ENCODE measurements at places on chromosomes 7 and 10. TPM values are rescaled to one million over a fixed set of nuclear protein-coding genes. Genes with fewer than 3 reads are reported as not detected.

The SPACDR gene
- total RNA-seq = 0.39 TPM

The PCLO gene
- total RNA-seq = 4.2 TPM

The SPDYE16 gene
- total RNA-seq = not detected

The CABCOCO1 gene
- not detected for total RNA-seq

The RARRES2 gene
- total RNA-seq = 197 TPM

The TLL2 gene
- total RNA-seq = 9.1 TPM

The CALHM2 gene
- 2.4 TPM for total RNA-seq

The KLLN gene
- total RNA-seq = 0.52 TPM

The SFTPA1 gene
- 4.4 TPM for total RNA-seq

The HERPUD2 gene
- total RNA-seq = 16.2 TPM

The FBXL13 gene
- 2.2 TPM for total RNA-seq

The SLC26A3 gene
- total RNA-seq = 0.44 TPM

GRCh38 chr10:33461295-33461640 lies 126.8 kb upstream of the NRP1 start:
- no peak overlapping the region for H3K27ac ChIP-seq
- no peaks in the 10 kb centered on the region for H3K27me3 ChIP-seq
- no peaks in the 10 kb centered on the region for H3K4me1 ChIP-seq
- H3K4me3 ChIP-seq = no peak overlapping the region
- DNase-seq = no peak
- no peaks in the 10 kb centered on the region for H3K36me3 ChIP-seq

- H3K27ac ChIP-seq = no peak overlapping the region
- no peaks in the 10 kb centered on the region for H3K27me3 ChIP-seq
- no peak overlapping the region for H3K4me3 ChIP-seq
- no peaks in the 10 kb centered on the region for H3K4me1 ChIP-seq
- H3K36me3 ChIP-seq = peaks cover 9% of the 10 kb centered on the region
- no peak for DNase-seq
Measured at GRCh38 chr7:82549616-82550285, 106.2 kb upstream of the CACNA2D1 start.

GRCh38 chr7:90850471-90850870 lies 254.3 kb downstream of the CDK14 start:
- no peak overlapping the region for H3K27ac ChIP-seq
- H3K4me3 ChIP-seq = no peak overlapping the region
- peaks cover 27% of the 10 kb centered on the region for H3K4me1 ChIP-seq
- no peak for DNase-seq

DNA sequence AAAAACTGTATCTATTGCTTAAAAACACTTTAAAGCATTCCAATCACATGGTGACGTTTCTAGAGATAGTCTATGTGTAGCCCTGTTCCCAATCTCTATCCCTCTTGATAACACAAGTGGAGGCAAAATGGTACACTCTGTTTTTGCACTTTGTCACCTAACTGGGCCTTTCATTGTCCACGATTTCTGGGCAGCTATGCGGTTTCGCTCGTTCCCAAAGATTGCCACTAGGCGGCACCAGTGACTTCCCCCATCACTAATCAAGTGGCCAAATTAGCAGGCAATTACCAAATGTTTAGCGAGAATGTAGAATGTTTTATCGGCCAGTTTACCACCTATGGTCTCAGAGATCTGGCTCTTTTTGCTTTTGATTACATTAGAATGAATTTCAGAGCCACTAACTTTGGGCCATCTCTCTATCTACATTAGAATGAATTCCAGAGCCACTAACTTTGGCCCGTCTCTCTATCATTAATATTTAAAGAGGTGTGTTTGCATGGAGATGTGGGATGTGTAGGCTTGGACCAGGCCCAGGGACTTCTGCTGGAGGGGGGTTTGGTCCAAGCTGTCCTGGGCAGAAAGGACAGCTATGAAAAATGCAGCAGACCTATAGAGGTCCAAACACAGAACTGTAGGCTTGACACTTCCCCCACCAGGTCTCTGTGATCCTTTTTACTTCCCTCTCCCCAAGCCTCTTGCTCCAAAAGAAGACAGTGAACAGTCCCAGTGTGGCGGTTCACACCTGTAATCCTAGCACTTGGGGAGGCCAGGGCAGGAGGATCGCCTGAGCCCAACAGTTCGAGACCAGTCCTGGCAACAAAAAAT lies 90.1 kb downstream of the EPC1 start:
- no peak overlapping the region for H3K4me3 ChIP-seq
- H3K36me3 ChIP-seq = no peaks in the 10 kb centered on the region
- peaks cover 11% of the 10 kb centered on the region for H3K4me1 ChIP-seq
- DNase-seq = peak; percentile 69
- no peaks in the 10 kb centered on the region for H3K27me3 ChIP-seq

- no peak overlapping the region for H3K27ac ChIP-seq
- H3K4me1 ChIP-seq = peaks cover 12% of the 10 kb centered on the region
- no peaks in the 10 kb centered on the region for H3K27me3 ChIP-seq
- no peak overlapping the region for H3K4me3 ChIP-seq
- no peaks in the 10 kb centered on the region for H3K36me3 ChIP-seq
Measured at GRCh38 chr10:131666091-131666490, 234.7 kb upstream of the PPP2R2D start.

- H3K27me3 ChIP-seq = no peaks in the 10 kb centered on the region
- no peak overlapping the region for H3K4me3 ChIP-seq
- H3K36me3 ChIP-seq = no peaks in the 10 kb centered on the region
- peak; percentile 88 for DNase-seq
- no peak overlapping the region for H3K27ac ChIP-seq
Measured at GRCh38 chr7:135274495-135275268, 41.0 kb downstream of the STRA8 start.

GRCh38 chr10:111137007-111137406 lies 60.2 kb downstream of the ADRA2A start:
- peak overlapping the region; percentile 24 for H3K4me3 ChIP-seq
- H3K4me1 ChIP-seq = peaks cover 49% of the 10 kb centered on the region
- peak overlapping the region; percentile 93 for H3K27ac ChIP-seq
- peak; percentile 46 for DNase-seq
- H3K36me3 ChIP-seq = peaks cover 15% of the 10 kb centered on the region
- peaks cover 9% of the 10 kb centered on the region for H3K27me3 ChIP-seq

DNA sequence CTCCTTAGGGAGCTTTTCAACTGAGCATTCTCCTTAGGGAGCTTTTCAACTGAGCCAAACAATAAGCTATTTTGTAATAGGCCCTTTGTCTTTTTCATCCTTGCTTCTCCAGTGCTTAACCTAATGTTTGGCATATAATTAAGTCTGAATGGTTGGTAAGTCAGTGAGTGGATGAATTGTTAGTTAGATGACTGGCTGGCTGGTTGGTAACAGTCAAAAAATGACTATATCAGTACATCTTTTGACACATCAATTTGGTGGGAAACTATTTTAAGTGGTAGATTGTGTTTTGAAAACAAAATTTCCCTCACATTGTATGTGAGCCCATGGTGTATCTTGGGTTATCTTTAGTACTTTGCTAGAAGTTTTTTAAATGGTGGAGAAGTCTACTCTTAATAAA lies 16.4 kb downstream of the ING3 start:
- H3K27me3 ChIP-seq = no peaks in the 10 kb centered on the region
- H3K4me1 ChIP-seq = peaks cover 2% of the 10 kb centered on the region
- H3K36me3 ChIP-seq = peaks cover 32% of the 10 kb centered on the region
- DNase-seq = no peak
- H3K4me3 ChIP-seq = no peak overlapping the region

- H3K36me3 ChIP-seq = peaks cover 18% of the 10 kb centered on the region
- no peak overlapping the region for H3K27ac ChIP-seq
Measured at GRCh38 chr10:37976880-37977203, 395 bp upstream of the ZNF25 start.

GRCh38 chr10:65194126-65194525 lies 1672.9 kb downstream of the REEP3 start:
- no peak overlapping the region for H3K27ac ChIP-seq
- DNase-seq = no peak
- no peaks in the 10 kb centered on the region for H3K27me3 ChIP-seq
- H3K36me3 ChIP-seq = no peaks in the 10 kb centered on the region
- no peaks in the 10 kb centered on the region for H3K4me1 ChIP-seq

DNA sequence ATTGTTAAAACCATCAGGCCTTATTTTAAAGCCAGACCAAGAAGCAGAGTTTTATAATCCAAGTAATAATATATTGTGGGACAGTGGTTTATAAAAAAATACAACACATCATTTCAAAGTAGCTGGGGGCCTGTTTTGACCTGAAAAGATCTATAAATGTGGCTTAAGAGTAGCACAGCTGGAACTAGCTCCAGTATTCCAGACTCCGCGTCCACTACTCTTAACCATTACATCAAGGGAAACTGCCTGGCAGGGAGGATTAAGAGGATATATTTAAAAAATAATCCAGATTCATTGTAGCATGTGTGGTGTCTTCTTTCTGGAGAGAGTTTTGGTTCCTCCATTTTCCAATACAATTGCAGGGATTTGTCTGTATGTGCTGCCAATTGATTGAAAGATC lies 67.3 kb downstream of the MET start:
- H3K27ac ChIP-seq = no peak overlapping the region
- H3K36me3 ChIP-seq = peaks cover 17% of the 10 kb centered on the region
- H3K27me3 ChIP-seq = no peaks in the 10 kb centered on the region
- peaks cover 39% of the 10 kb centered on the region for H3K4me1 ChIP-seq
- no peak overlapping the region for H3K4me3 ChIP-seq

DNA sequence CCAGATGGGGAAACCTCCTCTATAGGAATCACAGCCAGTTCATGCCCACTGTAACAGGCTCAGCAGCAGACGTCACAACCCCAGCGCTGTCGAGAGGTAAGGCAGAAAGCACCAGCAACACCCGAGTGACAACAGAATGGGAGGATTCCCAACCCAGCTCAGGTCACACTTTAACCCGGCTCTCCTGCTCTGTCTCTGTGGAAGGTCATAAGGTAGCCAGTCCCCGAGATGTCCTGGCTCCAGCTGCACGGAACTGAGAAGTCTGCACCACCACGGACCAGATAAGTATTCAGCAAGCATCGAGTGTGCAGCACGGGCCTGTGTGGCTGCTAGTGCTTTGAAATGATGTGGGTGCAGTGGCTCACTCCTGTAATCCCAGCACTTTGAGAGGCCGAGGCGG lies 236.7 kb upstream of the TCERG1L start:
- H3K4me3 ChIP-seq = no peak overlapping the region
- H3K27me3 ChIP-seq = peaks cover 9% of the 10 kb centered on the region

- no peak overlapping the region for H3K4me3 ChIP-seq
- H3K27me3 ChIP-seq = no peaks in the 10 kb centered on the region
- no peak for DNase-seq
- H3K36me3 ChIP-seq = no peaks in the 10 kb centered on the region
Measured at GRCh38 chr7:113890331-113891030, 28.3 kb downstream of the PPP1R3A start.

DNA sequence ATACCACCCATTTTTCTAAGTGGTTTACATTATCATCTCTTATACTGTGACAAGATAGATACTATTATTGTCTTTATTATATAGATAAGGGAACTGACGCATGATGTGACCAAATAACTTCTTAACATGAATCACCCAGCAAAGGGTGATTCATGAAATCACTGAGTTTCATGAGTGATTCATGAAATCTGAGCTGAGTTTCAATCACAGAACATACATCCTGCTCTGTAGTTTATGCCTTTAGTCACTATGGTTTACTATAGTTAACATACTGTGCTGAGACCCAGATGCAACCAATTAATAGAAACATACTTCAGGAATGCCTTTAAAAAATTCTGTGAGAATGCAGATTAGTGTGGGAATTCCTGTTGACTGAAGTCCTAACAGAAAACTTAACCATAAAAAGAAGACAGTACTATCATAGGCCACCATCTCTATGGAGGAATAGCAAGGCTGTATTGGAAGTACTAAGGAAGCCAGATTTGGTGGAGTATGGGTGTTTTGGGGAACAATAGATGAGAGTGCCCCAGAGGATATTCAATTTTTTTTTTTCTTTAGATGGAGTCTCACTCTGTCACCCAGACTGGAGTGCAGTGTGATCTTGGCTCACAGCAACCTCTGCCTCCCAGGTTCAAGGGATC lies 43.1 kb upstream of the SEMA3A start:
- peaks cover 7% of the 10 kb centered on the region for H3K4me1 ChIP-seq
- H3K4me3 ChIP-seq = no peak overlapping the region
- H3K27me3 ChIP-seq = no peaks in the 10 kb centered on the region
- H3K27ac ChIP-seq = no peak overlapping the region
- peaks cover 20% of the 10 kb centered on the region for H3K36me3 ChIP-seq

- 0 out of 2 replicates have a peak, but pooled peaks cover 3% of the 10 kb centered on the region for H3K36me3 ChIP-seq
- DNase-seq = peak; percentile 78
- H3K4me1 ChIP-seq = peaks cover 13% of the 10 kb centered on the region
- no peak overlapping the region for H3K27ac ChIP-seq
Measured at GRCh38 chr10:120336911-120337540, 120.0 kb upstream of the PLPP4 start.

DNA sequence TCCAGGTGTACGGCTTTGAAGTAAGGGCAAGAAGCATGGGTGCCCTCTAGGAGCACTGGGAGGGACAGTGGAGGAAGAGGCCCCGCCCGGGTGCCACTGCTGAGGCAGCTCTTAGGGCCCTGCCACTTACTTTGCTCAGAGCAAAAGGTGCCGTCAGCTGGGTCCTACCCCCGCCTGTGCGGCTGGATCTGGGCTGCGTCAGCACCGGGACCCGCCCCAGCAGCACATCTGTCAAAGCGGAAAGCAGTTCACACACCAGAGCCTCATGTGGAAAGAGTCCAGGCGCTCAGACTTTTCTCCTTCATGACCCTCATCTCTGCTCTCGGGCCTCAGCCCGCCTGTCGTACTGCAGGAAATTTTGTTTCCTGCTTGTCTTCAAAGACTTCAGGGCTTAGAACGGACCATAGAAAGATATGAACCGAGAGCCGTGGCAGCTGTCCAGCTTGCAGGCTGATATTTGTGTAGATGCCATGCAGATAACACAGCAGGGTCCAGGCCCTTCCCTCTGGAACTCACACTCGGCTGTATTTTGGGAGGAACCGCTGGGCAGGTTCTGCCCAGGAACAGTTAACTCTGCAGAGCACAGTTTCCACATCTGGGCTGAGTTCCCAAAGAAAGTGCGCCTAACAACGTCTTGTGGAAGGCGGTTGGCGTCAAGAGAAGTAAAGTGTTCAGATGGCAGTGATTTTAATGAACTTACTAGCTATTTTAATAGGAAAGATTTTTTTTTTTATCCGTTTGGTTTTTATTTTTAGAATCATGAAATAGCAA lies 44.3 kb upstream of the PRKAR1B start:
- no peaks in the 10 kb centered on the region for H3K27me3 ChIP-seq
- peak overlapping the region; percentile 41 for H3K27ac ChIP-seq

GRCh38 chr10:87837445-87837844 lies 19.4 kb upstream of the ATAD1 start:
- H3K36me3 ChIP-seq = no peaks in the 10 kb centered on the region
- DNase-seq = no peak
- no peak overlapping the region for H3K27ac ChIP-seq
- H3K27me3 ChIP-seq = no peaks in the 10 kb centered on the region
- no peak overlapping the region for H3K4me3 ChIP-seq

Data from WTC11 (cell line).